ENCODE measurements at places on chromosomes 7 and 10.

DNA sequence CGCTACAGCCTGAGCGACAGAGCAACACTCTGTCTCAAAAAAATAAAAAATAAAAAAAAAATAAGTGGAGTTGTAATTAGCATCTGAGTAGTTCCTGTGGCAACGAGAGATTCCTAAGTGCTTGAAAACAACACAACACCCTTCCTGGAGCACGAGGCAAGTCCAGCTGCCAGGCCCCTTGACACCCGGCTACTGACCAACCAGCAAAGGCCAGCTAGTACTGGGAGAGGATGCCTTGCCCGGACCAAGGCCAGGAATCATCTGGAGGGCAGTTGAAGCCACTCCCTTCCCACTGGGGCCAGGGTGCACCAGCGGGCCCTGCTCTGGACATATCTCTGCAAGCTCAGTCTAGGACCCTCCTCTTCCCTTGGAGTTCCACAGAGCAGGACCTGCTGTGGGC is 536 bp downstream of the C10orf105 start:
- peak; percentile 63 for DNase-seq

DNA sequence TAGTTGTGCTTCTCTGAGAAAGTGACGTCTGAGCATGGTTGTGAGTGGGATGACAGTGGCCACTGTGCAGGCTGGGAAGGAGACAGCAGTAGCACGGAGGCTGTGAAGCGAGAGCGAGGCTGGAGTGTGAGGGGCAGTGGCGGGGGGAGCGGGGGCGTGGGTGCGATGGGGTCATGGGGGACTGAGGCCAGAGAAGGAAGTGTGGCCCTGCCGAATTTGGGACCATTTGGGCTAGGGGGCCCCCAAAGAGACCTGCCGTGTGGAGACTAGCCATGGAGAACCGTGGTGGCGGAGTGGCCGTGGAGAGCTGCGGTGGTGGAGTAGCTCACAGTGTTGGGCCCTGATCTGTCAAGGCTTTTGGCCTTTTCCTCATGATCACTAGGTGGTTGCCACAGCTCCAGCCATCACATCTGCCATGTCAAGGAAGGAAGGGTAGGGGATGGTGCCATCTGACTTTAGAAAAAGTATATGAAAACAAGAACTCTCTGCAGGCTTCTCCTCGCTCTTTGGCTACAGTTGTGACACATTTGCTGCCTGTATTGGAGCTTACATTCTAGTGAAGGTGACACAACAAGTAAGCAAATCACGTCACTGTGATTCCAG is 61.4 kb downstream of the MGMT start:
- no peak for DNase-seq

GRCh38 chr7:158350166-158350900 is 237.3 kb downstream of the PTPRN2 start:
- DNase-seq: no peak

- no peak for DNase-seq
Measured at GRCh38 chr10:128950916-128951275, 516.1 kb upstream of the MGMT start.

- peak; percentile 24 for DNase-seq
Measured at GRCh38 chr7:102396710-102397019, 502 bp downstream of the PRKRIP1 start.

- DNase-seq: no peak
Measured at GRCh38 chr10:43897765-43898419, 249.2 kb upstream of the ZNF32 start.
